ENCODE measurements at places on chromosomes 6 and 20.

DNA sequence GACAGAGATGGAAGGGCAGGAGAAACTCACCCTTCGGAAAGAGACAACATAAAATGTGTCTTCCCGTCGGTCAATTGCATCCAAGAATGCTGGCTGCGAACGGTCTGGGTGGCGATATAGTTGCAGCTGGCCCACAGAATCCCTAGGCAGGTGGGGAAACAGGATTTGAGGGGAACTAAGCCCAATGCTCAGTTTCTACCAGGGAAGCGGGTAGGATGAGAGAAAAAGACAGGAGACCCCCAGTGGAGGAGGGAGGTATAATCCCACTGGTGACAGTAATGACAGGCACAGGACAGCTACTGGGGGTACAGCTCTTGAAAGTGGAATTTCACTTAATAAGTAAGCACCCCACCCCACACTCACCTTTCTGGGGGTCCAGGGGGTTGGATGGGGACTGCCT is 7.5 kb upstream of the TNXB start:
- DNase-seq, result no peak

- no peak for DNase-seq
Measured at GRCh38 chr20:18796282-18796833, 17.2 kb upstream of the SCP2D1 start.

GRCh38 chr20:10553326-10553984 is 118.3 kb downstream of the SLX4IP start:
- peak; percentile 73 for DNase-seq

DNA sequence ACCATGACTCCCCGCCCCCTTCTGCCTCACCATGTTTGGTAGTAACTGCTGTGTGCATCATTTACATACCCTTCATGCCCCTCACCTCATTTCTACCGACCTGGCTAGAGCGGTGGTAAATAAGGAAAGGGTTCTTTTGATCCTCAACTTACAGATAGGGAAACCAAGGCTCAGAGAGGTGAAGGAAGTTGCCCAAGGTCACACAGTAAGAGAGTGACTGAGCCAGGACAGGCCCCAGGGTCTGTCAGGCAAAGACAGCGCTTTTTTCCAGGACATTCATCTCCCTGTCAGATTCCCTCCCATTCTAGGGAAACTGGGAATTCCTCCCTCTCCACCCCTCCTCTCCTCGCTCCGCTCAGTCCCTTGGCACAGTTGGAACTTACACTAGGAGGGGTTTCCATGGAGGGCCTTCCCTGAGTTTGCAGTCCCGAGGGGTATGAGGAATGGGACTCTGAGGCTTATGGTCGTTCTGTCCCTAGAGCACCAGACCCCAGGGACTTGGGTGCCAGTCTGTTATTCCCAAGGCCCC is 2.0 kb downstream of the VSTM2L start:
- DNase-seq, result no peak

DNA sequence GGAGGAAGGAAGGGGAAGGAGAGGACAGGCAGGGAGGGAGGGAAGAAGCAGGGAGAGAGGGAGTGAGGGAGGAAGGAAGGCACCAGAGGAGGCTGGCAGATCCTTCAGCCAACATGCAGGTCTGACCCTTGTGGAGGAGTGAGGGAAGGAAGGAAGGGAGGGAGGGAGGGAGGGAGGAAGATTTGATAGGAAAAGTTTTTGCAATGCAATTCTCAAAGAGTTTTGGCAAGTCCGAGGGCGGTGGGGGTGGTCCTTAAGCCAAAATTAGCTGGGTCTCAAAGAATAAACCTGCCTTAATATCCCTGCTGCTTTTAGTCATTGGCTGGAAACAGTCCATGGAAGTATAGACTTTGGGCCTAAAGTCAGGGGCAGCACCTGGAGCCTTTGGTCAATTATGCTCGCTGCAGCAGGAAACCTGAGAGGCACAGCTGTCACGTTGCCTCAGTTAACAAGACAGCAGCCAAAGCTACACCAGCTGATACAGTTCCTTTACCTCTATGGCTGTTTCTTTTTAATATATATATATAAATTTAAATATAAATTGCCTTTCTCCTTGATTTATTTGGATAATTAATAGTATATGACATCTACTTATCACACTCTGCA is 115.7 kb upstream of the RALGAPA2 start:
- no peak for DNase-seq

- no peak for DNase-seq
Measured at GRCh38 chr20:56060486-56060885, 55.2 kb upstream of the CBLN4 start.

DNA sequence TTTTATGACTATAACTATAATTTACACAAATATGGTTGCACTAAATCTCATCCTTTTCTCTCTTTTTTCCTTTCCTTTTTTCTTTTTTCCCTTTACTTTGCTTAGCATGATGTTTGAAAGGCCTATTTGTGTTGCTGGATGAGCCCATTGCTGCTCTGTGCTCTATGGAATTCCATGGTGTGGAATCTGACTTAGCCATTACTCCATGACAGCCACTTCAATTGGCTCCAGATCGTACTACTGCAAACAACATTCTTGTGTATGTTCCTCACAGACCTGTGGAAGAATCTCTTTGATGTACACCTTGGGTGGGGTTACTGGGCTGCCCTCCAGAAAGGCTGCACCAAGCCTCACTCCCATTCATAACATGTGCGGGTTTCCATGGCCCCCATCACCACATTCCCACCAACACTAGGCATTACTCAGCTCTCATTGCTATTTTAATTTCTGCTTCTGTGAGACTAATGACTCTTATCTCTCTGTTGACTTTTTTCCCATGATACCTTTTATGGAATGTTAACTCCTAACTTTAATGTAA is 979.0 kb downstream of the KIF16B start:
- no peak for DNase-seq

GRCh38 chr20:34495307-34495706 is 20.9 kb upstream of the DYNLRB1 start:
- DNase-seq, result no peak

- no peak for DNase-seq
Measured at GRCh38 chr6:100880149-100880852, 828 bp downstream of the ASCC3 start.

DNA sequence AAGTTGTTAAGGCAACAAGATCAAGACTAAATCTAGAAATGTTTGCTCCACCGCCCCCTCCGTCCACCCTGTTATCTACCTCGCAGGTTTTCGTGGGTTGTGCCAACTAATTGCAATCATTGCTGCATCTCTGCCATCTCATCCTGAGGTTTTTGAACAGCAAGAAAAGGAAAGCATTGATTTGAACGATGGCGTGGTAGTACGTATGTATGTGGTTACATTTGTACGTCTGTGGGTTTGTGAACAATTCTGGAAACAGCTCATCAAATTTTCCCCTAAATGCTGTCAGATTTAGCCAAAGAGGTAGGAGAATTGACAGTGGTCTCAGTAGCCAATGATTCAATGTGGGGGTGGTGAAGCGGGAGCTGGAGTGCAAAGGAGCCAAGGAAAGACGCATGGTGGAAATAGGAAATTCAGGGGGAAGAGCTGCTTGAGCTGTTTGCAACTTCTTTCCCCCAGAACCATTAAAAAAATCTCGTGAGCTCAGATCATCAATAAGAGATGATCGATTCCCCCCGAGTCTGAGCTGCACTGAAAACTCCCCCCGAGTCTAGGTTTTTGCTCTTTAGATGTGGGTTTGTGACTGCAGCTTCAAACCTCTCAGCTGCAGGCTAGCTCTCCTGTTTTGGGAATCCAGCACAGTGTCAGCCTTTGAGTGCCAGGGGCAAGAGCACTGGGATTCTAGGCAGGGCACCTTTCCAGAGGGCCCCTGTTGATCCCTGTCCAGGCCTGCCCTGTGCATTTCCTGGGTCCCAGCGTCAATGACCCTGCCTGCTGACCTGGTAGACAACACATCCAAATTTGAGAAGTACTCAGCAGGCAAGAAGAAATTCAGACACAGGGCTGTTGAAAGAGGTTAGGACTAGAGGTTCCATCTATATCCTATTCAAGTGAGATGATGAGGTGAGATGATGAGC is 72.6 kb upstream of the LY86 start:
- DNase-seq, result no peak

DNA sequence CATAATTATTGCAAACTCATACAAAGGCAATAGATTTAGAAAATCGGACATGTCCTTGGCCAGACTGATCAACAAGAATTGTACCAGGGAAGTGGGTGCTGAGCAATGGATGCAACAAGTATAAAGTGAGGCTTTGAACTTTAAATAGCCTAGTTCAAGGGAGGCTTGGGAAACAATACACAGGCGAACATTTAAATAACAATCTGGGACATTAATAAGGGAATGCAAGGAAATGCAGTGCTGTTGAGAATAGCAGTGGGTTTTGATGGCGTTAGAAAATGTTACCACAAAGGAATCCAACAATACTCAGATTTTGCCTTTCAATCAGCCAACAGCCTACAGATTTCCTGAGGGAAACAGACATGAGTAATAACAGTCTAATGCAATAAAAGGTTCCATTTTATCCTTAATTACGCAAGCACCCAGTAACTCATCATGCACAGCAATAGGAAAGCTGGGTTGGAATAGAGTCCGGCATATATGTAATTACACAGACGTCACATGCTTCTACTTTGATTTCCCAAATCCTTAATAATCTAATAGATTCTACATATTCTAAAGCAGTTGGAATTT is 134.6 kb downstream of the PHACTR1 start:
- DNase-seq, result no peak

DNA sequence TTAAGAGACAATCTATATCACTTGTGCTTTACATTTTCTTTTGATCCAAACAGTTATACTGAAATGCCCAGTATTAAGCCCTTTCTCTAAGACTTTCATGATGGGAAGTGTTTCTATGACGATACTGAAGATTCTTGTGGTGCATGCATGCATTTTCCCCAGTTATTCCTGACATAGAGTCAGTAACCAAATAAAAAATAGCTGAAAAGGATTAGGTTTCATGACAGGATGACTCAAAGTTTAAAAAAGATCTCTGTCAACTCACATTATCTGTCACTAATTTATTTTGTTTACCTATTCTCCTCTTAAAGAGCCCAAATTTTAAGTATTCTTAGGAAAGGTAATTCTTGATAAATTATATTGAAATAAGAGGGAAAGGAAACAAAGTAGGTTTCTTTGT is 98.4 kb downstream of the SESN1 start:
- no peak for DNase-seq

DNA sequence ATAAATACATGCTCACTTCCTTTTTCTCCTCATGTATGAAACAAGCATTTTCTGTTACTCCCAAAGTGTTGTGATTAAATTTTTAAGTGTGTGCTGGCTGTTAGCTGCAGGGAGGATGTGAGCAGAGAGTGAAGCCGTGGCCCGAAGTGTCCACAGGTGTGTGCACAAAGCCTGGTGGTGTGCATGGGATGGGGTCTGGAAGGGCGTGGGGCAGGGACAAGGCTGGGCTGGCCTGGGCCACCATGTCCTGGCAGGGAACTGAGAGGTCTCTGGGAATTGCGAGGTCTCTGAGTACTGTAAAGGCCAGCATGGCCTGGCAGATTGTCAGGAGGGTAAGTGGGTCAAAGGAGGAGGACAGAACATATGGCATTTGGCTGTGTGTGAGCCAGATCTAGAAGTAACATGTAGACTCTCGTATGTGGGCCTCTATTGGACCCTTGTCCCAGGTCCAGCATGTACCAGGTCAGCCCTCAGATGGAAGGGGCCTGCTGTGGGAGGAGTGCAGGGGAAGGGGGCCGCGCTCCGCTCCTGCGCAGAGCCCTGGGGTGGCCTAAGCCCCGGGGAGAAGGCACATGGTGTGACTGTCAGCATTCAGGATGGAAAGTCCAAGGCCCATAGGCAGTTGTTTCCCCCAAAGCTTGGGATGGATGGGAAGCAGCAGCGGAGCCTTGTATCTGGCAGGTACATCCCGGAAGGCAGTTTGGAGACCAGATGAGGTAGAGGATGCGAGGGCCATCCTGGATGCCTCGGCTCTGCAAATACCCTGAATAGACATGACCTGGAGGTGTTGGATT is 45.1 kb upstream of the PHACTR3 start:
- no peak for DNase-seq

DNA sequence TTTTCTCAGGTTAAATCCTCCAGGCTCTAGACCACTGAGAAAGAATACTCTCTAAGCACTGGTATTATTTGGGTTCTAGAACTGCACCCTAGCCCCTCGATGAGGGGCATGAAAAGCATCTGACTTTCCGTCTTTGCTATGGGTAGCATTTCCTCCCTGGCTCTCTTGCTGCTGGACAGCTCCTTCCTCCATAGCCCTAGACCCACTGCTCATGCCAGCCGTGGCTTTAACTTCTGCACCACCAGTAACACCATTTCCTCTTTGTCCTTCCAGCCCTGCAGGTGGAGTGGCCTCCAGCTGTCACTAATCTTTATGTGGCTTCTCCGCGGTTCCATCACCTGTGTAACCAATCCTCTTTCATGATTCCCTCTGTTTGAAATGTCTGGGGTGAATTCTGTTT is 194.9 kb downstream of the SCP2D1 start:
- no peak for DNase-seq

- peak; percentile 74 for DNase-seq
Measured at GRCh38 chr6:39088331-39088730, 26.7 kb downstream of the SAYSD1 start.

DNA sequence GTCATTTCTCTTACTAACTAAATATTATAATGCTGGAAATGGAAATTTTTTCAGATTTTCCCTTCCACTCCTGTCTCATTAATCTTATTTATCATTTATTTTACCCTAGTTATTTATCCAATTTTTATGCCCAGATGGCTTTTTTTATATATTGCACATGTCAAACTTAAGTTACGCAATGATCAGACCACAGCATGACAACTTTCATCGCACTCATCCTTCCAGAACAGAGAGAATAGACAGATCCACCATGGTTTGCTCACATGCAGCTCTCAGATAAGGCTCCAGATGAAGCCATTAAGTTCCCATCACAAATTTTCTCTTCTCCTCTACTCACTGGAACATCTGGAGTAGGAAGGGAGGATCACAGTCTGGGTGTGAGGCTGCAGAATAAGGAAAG is 48.7 kb downstream of the MAP7 start:
- DNase-seq, result no peak

DNA sequence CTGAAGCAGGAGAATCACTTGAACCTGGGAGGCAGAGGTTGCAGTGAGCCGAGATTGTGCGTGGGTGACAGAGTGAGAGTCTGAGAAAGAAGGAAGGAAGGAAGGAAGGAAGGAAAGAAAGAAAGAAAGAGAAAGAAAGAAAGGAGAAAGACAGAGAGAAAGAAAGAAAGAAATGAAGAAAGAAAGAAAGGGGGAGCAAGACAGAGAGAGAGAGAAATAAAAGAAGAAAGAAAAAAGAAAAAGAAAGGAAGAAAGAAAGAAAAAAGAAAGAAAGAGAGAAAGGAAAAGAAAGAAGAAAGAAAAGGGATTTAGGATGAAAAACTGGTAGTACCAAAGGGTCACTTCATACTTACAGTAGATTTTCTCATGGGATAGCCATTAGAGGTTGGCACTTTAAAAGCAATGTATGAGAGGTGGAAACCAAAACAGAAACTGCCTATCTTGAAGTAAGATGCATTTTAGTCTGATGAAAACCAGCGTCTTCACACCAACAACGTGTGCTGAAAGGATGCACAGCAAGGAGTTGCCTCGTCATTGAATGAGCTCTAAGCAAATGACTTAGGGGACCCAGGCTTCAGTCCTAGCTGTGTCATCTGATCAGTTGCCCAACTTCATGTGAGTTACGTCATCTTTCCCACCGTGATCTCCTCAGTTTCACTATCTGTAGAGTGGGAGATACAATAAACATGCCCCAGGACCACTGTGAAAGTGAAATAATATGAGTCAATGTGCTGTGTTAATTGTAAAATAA is 133.9 kb upstream of the NEDD9 start:
- no peak for DNase-seq
